NCI-H748 treated with DMSO at 0.1 percent for 48 hours (cell line): ENCODE measurements at places on chromosomes 13 and 19.

DNA sequence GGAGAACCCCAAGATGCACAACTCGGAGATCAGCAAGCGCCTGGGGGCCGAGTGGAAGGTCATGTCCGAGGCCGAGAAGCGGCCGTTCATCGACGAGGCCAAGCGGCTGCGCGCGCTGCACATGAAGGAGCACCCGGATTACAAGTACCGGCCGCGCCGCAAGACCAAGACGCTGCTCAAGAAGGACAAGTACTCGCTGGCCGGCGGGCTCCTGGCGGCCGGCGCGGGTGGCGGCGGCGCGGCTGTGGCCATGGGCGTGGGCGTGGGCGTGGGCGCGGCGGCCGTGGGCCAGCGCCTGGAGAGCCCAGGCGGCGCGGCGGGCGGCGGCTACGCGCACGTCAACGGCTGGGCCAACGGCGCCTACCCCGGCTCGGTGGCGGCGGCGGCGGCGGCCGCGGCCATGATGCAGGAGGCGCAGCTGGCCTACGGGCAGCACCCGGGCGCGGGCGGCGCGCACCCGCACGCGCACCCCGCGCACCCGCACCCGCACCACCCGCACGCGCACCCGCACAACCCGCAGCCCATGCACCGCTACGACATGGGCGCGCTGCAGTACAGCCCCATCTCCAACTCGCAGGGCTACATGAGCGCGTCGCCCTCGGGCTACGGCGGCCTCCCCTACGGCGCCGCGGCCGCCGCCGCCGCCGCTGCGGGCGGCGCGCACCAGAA is 1.1 kb downstream of the SOX1 start:
- peak; percentile 49 for DNase-seq

DNA sequence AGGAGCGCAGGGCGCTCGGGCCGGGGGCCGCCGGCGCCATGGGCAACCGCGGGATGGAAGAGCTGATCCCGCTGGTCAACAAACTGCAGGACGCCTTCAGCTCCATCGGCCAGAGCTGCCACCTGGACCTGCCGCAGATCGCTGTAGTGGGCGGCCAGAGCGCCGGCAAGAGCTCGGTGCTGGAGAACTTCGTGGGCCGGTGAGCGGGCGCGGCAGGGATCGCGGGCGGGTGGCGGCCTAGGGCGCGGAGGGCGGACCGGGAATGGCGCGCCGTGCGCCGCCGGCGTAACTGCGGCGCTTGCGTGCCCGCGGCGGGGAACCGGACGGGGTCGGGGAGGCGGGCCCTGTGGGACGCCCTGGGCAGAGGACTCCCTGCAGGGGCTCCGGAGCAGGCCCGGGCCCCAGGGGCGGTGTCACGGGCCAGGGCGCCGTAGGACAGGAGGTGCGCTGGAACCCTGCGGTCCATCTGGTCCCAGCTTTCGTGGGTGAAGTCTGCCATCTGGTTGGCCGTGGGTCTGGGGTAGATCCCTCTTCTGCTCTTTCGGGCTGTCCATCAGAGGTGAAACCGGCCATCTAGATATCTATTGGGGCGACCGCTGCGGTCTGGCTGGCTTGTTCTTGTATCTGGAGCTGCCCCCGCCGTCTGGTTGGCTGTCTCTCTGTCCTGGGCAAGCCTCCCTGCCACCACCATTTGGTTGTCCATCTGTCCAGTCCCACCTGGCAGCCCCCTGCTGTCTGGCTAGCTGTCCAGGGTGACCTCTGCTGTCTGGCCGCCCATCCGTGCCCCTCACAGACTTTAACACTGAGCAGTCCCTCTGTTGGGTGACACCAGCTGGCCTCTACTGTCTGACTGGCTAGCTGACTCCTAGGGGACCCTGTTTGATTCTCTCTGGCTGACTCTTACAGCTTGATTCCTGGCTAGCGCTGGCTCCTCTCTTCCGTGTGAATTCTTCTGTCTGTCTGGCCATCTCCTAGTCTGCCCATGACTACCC is 622 bp downstream of the DNM2 start:
- no peak for DNase-seq

GRCh38 chr13:94556621-94557020 is 39.3 kb downstream of the TGDS start:
- DNase-seq: no peak

DNA sequence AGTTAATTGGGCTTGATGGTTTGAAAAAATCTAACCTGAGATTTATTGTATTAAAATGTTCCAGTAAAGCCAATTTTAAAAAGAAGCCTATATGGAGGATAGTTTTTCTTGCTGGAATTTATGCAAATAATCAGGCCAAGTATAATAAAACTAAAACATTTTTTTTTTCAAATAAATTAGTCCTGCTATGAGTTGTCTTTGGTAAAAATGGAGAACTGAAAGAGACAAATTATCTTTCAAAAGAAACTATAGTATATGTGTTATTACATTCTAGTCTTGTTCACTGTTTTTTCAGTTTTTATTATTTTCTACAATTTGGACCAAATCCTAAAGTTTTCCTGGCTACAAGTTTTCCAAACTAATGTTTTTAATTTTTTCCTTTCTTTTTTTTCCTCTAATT is 468.9 kb downstream of the UQCRFS1 start:
- DNase-seq: no peak

- no peak for DNase-seq
These were observed 204.2 kb upstream of the ARGLU1 start for GRCh38 chr13:106772006-106772601.

DNA sequence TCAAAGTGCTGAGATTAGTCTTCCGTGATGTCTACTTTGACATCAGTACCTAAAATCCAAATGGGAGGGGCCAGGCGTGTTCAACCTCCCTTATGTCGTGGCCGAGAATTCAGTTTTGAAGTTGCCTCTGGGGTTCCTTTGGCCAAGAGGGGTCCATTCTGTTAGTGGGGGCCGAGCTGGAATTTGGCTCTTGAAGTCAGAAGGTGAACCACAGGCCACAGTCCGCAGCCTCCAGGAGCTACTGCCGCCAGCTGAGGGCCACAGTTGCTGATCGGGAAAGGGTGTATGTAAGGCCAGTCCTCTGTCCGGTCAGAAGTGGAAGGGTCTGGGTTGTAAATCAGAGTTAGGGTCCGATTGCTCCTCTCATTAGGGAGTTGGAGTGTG is 31.0 kb downstream of the ATP11A start:
- no peak for DNase-seq

DNA sequence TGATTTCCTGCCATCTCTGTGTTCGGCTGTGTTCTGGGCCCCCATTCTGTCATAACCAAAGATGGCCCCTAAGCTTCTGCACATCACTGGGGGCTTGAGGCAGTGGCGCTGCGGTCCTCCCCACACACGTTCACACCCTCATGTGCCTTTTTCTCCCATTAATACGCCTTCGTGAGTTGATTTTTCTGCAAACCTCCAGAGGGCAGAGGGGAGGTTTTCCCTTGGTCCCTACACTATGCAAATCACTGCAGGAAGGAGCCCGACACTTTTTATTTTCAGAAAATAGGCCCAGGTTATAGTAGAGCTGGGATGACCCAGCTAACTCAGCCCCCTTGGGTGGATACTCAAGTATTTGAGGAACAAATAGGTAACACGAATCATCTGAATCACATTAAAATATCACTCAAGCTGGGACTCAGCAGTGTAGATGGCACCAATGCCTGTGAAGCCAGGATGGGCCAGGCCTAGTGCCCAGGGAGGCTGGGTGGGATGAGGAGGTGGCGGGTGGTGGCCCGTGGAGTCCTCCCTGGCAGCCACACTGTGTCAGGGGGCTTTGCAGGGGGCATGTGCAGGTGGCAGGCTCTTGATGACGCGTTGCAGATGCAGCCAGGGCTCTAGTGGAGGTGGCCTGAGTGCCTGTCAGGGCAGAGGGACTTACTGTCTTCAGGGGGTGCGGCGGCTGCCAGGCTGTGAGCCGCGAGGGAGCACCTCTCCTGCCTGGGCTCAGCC is 234.3 kb downstream of the TEX29 start:
- DNase-seq: no peak

DNA sequence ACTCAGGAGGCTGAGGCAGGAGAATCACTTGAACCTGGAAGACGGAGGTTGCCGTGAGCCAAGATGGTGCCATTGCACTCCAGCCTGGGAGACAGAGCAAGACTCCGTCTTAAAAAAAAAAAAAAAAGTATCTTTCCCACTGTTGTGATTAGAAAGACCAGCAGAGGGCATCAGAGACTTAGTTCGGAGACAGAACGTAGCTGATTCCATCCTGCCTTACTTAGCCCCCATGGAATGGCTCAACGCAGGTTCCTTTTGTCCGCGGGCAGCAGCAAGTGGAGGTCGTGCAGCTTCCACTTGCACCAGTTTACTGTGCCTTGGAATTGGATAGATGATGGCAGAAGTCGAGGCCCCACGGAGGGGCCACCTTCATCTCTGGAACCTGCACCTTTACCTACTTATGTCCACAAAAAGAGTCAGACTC is 8.1 kb downstream of the TIMM29 start:
- DNase-seq: peak; percentile 46

GRCh38 chr19:50173127-50173526 is 10.0 kb upstream of the IZUMO2 start:
- DNase-seq: no peak

- DNase-seq: no peak
These were observed 47.0 kb upstream of the USPL1 start for GRCh38 chr13:30570691-30571090.

GRCh38 chr13:91247768-91248167 is 99.7 kb upstream of the MIR17HG start:
- DNase-seq: peak; percentile 9

DNA sequence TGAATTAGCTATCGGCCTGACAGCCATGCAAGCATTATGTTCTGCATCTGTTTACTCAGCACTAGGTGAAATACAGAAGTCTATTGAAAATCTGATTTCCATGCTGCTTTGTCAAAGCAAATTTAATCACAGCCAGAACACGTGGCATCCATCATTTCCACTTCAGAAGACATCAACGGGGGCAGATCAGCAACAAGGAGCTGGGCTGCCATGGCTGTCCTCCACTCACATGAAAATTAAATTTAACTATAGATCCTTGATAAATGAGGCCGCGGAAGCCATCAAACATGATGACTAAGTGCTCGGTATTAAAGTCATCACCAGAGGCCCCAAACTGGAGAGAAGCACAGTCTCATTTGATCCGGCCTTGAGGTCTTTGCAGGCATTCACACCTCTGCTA is 443.5 kb downstream of the HS6ST3 start:
- DNase-seq: no peak

DNA sequence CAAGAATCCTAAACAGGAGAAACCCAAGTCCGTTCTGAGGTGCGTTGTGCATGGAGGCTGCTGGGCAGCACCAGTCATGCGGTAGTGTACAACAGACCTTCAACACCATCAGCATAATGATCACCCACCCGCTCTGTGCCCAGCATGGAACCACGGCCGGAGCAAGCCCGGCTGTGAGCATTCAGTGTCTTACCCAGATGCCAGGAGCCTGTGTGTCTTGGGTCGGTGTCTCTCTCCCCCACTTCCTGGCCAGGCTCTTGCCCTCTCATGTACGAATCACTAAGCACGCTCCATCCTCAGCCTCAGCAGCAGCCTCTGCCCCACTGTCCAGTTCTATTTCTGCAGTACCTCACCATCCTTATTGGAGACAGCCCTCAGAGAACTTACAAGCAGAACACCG is 231.6 kb upstream of the IRS2 start:
- no peak for DNase-seq

DNA sequence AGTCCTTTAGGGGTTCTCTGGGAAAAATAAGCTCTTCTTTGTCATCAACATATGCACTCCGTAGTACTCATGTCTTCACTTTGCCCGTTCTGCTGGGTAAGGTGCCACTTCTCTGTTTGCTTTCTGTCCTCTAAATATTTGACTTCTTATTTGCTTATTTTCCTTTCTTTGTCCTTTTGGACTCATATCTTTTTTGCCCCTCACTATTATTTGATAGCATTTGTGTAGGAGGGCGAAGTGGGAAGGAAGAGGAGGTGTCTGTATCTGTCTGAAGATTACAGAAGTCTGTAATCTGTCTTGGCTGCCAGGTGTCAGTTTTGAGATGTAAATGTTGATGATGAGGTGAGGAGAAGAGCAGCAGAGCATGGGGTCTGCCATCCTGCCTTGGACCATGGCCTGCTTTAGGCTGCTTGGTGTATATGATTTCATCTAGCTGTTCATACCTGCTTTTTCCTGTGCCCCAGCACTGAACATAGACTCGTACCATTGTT is 30.8 kb downstream of the USPL1 start:
- DNase-seq: no peak

- DNase-seq: no peak
These were observed 48.0 kb downstream of the NFIX start for GRCh38 chr19:13043285-13043684.

- DNase-seq: no peak
These were observed 529 bp downstream of the LONP1 start for GRCh38 chr19:5719274-5719960.

DNA sequence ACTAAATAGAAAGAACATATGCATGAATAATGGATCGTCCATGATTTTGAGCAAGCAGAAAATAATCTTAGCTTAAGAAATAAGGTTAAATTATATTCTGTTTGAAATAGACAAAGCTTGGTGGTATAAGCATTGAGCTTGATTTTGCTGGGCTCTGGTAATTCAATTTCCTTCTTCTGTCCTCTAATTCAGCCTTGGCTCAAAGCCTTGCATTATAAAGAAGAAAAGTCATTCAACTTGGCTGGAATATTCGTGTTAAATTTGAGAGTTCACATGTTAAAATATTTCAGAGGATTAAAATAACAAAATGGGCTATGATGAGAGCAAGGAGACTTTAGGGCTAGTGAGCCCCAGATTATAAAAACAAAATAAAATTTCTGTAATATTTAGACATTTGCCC is 415.4 kb upstream of the PCDH20 start:
- no peak for DNase-seq

DNA sequence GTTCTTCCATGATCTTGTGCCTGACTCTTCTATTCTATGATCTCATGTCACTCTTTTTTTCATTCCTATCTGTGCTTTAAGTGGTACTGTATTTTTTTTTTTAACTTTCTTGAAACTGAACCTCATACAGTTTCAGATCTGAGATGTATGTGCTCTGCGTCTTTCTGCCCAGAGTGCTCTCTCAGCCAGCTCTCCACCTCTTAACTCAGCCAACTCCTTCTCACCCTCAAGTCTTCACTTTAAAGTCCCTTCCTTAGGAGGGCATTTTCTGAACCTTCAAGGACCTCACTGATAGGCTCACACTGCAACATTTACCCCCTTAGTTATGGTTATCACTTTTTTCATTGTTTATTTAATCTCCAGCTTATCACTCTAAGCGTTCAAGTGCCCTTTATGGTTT is 158.7 kb downstream of the IRS2 start:
- DNase-seq: no peak

GRCh38 chr13:68232351-68233130 is 1002.4 kb upstream of the PCDH9 start:
- no peak for DNase-seq

GRCh38 chr13:31051999-31052398 is 109.7 kb downstream of the HSPH1 start:
- no peak for DNase-seq

DNA sequence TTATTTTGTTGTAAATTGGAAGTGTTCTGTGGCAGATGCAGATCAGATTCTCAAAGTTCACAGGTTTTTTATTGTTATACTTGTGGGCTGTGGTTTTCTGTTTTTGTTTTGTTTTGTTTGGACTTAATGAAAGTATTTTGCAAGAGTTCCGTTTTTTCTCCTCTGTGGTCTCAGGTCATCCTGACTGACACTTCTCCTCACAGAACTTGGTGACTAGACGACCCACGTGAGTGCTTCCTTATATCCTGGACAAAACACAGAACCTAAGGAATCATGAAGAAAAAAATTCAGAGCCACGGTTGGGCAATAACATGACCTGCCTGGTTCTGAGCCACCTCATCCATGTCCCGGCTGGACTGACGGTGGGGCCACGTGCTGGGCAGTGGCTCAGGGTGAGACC is 2.5 kb upstream of the RFPL4AL1 start:
- no peak for DNase-seq

- DNase-seq: no peak
These were observed 369.1 kb upstream of the SLITRK5 start for GRCh38 chr13:87302034-87302433.

- no peak for DNase-seq
These were observed 12.9 kb upstream of the IGSF23 start for GRCh38 chr19:44600466-44600865.
